ENCODE measurements at places on chromosomes 7 and 10.

DNA sequence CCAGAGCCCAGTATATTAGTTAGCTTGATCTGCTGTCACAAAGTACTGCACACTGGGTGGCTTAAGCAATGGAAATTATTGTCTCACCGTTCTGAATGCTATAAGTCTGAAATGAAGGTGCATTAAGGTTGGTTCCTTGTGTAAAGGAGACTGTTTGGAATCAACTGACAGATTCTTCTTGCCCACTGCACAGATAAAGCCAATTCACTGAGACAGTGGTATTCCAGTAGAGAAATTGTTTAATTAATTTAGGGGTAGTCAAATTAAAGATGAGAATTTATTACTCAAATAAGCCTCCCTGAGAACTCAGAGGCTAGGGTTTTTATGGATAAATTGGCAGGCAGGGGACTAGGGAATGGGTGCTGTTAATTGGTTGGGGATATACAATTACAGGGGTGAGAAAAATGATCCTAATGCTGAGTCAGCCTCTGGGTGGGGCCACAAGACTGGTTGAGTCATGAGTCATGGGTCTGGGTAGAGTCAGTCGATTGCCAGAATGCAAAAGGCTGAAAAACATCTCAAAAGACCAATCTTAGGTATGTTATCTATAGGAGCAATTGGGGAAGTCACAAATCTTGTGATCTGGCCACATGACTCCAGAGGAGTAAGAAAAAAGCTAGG, 23.5 kb upstream of the SAMD9L start:
- DNase-seq = no peak

DNA sequence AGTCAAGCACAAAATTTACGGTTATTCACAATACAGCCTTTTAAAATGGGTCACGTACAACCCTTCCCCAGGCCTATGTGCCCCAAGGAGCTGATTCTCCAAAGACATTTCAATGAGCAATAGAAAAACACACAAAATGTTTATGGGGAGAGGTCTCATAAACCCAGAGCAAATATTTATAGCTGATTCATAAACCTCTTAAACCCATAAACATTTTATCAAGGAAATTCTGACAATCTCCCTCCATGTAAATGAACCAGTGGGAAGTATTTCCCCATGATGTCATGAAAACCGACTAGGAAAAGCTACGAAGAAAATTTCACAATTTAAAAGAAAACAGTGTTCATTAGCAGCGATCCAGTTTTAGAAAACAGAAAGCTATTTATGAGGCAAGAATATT, 36.0 kb downstream of the SFMBT2 start:
- DNase-seq = no peak

GRCh38 chr10:130801784-130802183, 509.7 kb downstream of the TCERG1L start:
- DNase-seq = no peak

DNA sequence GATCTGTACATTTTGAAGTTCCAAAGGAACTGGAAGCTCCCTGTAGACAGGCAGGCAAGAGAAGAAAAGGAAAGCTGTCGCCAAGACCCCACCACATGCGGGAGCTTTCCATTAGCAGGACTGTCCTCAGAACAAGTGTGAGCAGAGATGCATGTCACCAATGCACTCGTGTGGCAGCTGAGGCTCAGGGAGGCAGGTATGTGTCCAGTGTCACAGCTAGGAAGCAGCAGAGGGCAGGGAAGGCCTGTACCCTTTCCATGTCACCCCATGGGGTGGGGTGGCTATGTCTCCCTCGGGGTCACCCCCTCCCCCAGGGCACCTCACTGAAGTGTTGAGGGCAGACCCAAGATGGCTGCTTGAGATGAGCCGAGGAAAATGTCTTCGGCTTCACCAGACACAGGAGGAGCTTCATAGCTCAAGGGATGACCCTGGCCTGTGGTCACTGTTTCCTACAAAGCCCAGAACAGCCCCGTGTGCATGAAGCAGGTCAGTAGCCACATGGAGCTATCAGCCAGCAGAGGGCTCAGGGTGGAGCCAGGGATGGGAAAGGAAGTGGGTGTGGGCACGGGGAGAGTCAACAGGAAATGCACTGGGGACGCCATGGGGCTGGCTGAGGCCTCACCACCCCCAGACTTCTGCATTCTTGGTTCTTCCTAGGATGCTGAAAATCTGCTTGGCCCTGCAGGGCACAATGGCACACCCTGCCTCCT, 96.6 kb downstream of the FAM53B start:
- peak; percentile 36 for DNase-seq

DNA sequence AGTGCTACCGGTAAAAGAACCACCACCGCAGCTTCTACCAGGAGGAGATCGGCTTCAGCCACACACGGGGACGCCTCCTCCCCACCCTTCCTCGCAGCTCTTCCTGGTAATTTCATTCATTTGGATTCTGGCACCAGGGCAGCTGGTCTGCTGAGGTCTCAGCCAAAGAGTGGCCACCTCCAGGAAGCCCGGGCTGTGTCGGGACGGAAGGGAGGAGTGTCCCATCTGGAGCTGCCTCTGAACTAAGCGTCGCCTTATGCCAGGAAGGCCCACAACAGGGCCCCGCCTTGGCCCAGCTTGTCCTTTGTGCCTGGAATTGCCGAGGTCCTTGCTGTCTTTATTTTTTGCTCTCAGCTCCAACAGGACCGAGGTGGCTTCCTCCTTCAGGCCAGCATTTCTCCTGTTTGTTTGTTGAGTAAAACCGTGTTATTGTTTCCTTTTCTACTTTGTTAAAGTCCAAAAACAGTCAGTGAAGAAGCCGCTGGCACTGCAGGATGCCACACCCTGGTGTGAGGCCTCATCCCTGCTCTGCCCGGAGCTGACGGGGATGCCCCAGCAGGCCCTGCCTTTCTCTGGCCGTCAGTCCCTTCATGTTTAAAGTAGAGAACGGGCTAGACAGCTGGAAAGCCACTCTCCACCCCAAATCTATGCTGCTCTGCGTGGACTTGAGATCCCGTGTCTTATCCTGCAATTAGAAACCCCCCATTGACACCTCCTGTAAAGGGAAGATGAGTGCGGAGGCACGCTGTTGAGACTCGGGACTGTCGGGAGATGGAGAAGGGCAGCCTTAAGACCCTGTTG, 24.5 kb upstream of the TTYH3 start:
- DNase-seq = no peak

DNA sequence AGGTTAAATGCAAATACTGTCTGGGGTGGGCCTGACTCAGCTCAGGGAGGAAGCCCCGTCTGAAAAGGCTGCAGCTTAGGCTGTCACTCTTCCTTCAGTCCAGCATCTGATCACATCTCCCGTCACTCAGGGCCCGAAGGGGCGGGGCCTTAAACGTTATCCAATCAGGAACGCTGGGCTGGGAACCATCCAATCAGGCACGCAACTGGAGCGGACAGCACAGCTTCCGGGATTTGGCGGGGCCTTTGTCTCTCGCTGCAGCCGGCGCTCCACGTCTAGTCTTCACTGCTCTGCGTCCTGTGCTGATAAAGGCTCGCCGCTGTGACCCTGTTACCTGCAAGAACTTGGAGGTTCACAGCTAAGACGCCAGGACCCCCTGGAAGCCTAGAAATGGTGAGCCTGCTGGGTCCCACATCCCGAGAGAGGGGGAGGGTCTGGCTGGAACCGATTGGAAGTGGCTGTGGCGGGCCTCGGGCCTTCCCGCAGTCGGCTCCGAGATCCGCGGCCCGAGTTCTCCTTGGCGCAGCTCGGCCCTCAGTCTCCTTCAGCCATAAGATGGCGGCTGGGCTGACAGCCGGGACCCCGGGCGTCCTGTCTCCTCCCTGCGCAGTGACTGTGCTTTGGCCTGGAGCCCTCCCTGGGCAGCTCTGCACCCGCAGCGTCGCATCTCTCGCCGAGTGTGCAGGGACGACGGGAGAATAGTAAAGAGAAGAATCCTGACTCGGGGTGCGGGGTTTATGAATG, at the start of gene ZNF92:
Gene ZNF92 (plus strand): TSS at position 248 of the 744 bp plus-strand sequence. CDS start 143 bp downstream, at position 391.
- peak; percentile 97 for DNase-seq

GRCh38 chr7:72444026-72444776, 32.1 kb upstream of the CALN1 start:
- DNase-seq = no peak
